ENCODE measurements at places on chromosomes 2 and 18.

- no peak for DNase-seq
Measured at GRCh38 chr2:119958670-119959268, 54.1 kb upstream of the EPB41L5 start.

GRCh38 chr2:54639609-54640008 is 83.9 kb upstream of the EML6 start:
- no peak for DNase-seq

- DNase-seq: no peak
Measured at GRCh38 chr2:11459816-11460215, 6.1 kb downstream of the E2F6 start.

GRCh38 chr2:195647302-195647701 is 9.7 kb upstream of the SLC39A10 start:
- DNase-seq: no peak

DNA sequence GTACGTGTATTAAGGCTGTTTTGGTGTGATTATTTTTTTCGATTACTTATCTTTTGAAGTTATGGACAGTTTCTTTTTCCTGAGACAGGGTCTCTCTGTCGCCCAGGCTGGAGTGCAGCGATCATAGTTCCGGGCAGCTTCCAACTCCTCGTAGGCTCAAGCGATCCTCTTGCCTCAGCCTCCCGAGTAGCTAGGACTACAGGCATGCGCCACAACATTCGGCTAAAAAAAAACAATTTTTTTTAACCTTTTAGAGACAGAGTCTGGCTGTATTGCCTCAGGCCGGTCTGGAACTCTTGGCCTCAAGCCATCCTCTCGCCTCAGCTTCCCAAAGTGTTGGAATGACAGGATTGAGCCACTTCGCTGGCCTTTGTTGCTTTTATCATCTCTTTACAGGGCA is 945 bp downstream of the HAT1 start:
- DNase-seq: no peak

DNA sequence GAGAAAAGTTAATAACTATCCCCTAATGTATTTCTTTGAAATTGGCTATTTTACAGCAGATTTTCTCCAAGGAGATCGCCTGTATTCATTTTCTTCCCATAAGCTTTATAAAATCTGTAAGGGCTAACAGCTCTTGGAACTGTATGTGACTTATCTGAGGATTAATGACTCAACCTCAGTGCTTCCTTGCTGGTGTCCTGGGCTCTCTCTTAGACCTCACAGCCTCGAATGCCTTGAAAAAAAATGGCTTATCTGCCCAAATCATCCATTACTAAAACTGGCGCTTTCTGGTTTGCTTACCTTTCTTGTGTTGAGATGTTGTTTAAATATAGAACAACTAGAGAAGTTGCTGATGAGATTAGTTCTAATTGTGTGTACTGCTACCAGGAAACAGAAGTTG is 713.6 kb downstream of the SLC4A3 start:
- no peak for DNase-seq

DNA sequence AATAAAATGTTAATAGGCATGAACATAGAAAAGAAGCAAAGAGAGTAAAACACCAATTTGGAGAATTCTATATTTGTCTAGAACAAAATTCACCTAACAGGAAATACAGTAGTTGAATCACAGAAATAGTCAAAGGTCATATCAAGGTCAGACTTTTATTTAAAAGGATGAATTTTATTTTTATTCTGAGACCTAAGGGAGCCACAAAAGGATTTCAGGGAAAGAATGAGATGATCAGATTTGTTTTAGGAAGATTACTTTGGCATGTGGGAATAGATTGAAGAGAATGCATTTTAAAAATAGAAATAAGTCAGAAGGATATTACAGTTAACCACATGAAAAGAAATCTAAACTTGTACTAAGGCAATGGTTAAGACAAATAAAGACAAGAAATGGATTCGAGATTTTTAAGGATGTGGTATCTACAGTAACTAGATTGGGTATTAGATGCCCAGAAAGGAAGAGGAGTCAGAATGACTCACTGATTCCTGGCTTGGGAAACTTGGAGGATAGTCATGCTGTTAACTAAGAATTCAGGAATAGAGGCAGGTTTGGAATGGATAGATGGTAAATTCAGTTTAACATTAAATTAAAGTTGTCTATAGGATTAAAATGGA is 56.0 kb downstream of the METTL4 start:
- no peak for DNase-seq

DNA sequence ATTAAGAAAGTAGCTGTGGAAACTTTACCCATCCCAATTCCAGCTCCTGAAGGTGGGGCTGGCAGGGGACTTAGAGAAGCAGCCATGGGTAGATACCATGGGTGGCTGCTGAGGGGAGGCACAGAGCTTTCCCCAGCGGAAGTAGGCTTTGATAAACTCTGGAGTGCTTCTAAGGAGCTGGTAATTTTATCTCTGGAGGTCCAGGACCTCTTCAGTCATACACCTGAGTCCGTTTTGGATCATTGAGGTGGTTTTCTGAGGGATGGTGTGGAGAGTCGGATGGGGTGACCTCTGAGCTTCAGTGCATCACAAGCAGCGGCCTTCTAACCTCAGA is 36.7 kb upstream of the BMP10 start:
- no peak for DNase-seq

- DNase-seq: no peak
Measured at GRCh38 chr18:3236470-3236869, 11.1 kb upstream of the MYL12A start.

GRCh38 chr2:134737671-134738070 is 18.9 kb upstream of the TMEM163 start:
- DNase-seq: no peak

GRCh38 chr2:28995765-28996750 is 15.0 kb downstream of the TOGARAM2 start:
- DNase-seq: no peak

DNA sequence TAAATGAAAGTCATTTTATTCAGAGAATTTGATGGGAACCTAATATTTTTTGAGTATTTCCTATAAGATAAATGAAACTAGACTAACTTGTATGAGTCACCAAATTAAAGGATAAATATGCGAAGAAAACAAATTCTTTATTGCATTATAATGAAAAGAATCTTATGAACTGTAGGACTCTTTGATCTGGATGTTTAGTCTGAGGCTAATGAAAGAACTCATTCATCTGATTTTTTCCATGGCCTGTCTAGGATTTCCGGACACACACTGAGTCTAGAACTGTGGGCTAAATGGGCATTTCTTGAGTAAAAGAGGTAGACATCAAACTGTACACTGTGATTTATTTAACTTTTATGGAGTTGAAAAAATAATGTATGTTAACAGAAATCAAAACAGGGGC is 43.0 kb downstream of the ZNF519 start:
- no peak for DNase-seq

GRCh38 chr2:84083984-84084383 is 375.1 kb downstream of the SUCLG1 start:
- DNase-seq: no peak

DNA sequence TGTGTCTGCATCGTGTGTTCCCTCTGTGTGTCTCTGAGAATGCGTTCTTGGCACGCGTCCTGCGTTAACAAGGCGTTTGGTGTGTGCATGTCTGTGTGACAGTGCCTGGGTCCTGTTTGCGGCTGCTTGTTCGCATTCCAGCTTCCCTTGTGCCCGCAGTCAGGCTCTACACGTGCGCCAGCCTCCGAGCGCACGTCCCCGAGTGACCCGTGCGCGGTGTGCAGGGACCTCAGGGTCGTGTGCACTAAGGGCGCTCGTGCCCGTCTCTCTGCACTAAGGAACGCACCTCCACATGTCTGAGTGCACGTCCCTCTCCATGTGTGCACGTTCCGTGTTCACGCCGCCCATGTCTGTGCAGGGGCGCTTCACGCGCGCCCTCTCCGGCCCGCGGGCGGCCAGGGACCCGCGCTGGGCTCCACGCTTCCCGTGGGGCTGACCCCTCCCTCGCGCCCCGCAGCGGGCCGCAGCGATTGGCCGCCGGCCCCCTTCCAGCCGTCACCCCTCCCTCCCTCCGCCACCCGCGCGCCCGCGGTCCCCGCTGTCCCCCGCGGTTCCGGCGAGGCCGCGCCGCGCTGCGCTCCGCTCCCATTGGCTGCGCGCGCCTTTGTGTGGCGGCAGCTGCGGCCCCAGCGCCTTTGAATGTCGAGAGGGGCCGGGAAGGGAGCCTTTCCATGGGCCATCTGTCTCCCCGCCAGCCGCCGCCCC is 229.4 kb downstream of the HAUS1 start:
- no peak for DNase-seq

GRCh38 chr2:111534910-111535352 is 349.1 kb downstream of the ANAPC1 start:
- DNase-seq: no peak

- no peak for DNase-seq
Measured at GRCh38 chr2:108776475-108776874, 10.1 kb upstream of the CCDC138 start.

DNA sequence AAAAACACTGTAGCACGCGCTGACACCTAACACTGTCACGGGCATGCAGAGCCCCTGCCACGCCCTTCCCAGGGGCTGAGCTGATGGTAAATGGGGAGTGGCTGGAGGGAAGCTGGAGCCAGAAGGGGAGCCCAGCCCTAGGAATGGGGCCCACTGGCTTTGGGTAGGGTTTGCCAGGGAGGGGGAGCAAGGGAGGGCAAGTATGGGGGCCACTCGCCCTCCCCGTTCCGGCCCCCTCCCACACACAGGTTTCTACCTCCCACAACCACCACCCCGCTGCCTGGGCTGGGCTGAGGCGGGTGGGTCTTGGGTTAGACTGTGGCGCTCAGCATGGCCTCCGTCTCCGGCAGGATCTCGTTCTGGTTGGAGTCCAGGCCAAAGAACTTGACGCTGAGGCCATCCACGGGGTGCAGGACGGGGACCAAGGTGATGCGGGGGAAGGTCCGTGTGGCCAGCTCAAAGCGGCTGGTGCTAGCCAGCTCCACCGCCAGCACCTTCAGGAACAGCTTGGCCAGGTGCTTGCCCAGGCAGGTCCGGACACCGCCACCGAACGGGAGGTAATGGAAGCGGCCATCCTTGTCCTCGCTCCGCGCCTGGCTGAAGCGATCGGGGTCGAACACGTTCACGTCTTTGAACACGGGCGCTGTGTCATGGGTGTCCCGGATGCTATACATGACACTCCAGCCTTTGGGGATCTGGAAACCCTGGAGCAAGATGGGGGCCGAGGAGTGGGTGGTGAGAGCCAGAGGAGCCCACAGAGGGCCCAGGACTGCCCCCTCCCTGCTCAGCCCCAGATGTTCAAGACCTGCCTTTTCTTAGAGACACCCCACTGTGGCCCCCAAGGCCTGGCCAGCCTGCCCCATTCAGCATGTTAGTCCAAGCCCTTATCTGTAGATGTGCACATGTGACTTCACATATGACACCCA is 15.5 kb downstream of the CYP26B1 start:
- no peak for DNase-seq

- DNase-seq: no peak
Measured at GRCh38 chr2:187769437-187769836, 215.2 kb upstream of the TFPI start.

DNA sequence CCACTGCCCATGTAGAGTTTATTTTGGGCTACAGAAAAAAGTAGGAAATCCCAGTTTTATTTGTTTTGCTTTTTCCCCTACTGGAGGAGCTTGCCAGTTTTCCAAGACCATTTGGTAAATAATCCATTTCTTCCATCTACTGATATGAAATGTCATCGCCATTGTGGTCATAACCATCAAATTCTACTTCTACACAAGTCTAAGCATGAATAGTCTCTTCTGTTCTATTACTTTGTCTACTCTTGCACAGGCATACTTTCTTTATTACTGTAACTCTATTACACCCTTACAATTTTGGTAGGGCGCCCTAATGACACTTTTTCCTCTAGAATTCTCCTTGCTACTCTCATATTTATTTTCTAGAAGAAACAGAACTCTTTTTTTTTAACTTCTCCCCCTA is 120.7 kb downstream of the ATAD2B start:
- no peak for DNase-seq

DNA sequence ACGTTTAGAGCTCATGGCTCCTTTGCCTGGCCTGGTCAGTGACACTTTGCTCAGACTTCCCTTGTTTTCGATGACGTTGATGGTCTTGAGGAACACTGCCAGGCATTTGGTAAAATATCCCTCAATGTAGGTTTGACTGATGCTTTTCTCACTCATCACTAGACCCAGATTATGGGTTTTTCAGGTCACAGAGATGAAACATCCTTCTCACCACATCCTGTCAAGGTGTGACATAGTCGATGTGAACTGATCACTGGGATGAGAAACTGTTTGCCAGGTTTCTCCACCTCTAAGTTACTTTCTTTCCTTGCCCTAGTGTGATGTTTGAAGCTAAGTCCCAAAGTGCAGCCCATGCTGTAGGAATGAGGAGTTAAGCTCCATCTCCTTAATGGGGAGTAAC is 81.5 kb downstream of the AFF3 start:
- DNase-seq: no peak

DNA sequence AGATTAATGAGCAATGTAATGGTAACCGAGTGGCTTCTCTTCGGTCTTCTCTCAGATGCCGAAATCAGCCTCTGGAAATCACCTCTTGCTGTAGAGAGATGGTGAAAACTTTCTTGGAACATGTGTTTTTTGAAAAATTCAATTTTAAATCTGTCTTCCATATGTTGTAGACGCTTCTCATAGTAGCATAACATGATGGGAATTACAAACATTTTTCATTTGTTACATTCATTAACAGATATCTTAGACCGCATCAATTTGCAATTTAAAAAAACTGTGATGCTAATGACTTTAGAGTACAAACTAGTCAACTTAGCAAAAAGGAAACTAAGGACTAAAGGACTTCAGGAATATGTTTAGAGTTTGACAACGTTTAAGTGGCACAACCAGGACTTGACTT is 275.2 kb downstream of the ASXL3 start:
- no peak for DNase-seq

DNA sequence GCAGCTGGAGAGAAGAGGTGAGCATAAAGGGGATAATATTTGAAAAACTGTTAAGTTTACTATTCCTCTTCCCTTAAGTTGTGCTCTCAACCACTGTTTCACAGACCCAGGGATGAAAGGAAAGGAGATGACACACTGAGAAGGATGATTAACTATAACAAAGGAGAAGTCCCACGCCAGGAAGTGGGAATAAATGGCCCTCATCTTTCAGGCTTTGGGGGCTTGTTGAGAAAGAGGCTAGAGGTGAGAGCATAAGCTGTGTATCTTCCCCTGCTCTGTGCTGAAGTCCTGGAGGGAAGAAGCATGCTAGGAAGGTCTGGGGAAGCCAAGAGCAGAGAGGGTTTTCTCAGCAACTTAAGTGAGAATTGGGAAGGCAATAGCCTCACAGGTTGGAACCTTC is 399.1 kb upstream of the ATP5MC3 start:
- no peak for DNase-seq
